ENCODE measurements at places on chromosomes 5 and 9. TPM values are rescaled to one million over a fixed set of nuclear protein-coding genes. Genes with fewer than 3 reads are reported as not detected.

DNA sequence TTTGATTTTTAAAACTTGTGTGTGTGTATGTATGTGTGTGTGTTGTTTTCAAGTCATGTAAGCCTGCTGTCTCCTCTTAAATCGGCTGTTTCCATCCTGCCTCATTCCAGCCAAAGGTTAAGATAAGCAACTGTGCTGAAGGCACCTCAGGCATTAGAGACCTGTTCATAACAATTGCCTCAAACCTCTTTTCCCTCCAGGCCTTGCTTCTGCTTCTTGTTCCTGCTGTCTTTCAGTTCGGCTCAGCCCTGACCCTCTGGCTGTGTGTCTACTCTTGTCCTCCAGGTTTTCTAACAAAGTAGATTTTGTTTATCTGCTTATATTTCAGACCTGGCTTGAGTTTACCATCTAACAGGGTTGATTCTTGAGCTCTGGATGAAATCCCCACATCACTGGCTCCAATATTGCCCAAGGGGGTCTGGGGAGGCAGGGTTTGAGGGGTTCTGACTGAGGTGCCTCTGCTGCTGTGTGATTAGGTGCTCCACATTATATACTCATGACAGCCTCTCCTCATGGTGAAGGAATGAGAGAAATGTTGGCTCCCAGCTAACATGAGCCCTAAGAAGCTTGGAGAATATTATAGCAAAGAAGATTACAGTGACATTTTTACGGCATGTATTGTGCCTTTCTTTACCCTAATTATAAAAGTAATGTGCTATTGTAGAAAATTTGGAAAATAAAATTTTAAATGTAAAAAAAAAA, 229.7 kb upstream of the PIK3R1 start:
- no peak for DNase-seq

Gene RALGPS1
- 8.8 TPM for total RNA-seq

GRCh38 chr9:95104980-95105379, 212.5 kb downstream of the FANCC start:
- DNase-seq = no peak

Gene TLX3
- 0.58 TPM for total RNA-seq

Gene TXNDC8
- not detected for total RNA-seq

GRCh38 chr9:99211746-99212145, 10.0 kb downstream of the ALG2 start:
- no peak for DNase-seq

DNA sequence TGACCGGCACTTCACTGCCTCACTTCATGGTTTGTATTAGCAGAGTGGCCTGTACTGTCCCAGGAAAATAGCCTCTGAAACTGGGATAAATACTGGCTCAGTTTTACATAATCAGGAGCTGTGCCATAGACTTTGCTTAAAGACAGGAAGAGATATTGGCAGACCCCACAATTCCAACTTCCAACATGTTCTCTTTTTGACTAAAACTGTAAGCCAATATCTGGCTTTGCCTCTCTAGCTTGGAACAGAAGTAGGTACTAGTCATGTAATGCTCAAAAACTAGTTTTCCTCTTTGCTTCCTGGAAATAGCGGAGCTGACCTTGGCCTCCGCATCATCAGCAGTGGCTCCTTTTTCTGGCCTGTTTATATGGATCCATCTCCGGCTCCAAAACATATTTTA, 276.9 kb downstream of the CDH9 start:
- DNase-seq = no peak

DNA sequence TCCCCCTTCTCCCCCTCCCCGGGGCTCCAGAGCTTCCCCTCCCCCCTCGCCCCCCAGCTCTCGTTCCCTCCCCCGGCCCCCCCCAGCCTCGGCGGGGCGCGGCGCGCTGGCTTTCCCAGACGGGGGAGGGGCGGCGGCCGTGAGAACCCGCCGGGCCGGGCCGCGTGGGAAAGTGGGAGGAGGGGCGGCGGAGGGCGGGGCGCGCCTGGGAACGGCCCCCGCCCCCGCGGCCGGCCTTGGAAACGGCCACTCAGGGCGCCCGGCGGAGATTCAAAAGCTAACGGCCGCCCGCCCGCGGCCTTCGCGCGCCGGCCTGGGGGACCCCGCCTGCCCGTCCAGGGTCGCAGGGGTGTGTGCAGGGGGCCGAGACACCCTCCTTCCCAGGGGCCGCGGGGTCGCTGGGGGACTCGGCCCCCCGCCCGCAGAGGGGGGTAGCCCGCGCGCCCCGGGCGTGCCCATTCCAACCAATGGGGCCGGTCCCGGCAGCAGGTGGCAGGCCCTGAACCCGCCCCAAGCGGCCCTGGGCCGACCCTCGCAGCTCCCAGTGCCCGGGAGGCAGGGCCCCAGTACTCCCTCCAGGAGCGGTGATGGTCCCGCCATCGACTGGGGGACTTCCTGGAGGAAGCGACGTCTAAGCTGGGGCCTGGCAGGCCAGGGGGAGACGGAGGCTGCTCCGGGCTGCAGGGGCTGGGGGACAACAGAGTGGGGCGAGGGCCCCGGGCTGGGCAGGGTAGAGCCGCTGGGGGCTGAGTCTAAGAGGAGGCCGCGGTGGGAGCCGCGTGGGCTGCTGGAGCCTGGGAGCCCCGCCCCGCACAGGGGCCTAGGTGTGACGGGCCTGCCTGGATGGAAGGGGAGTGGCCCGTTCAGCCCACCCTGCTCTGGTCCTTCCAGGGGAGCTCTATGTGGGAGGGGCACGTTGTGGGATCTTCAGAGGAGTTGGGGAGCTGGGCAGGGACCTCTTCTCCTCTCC, 14.2 kb upstream of the NRARP start:
- no peak for DNase-seq

Gene IFNA13
- not detected for total RNA-seq

DNA sequence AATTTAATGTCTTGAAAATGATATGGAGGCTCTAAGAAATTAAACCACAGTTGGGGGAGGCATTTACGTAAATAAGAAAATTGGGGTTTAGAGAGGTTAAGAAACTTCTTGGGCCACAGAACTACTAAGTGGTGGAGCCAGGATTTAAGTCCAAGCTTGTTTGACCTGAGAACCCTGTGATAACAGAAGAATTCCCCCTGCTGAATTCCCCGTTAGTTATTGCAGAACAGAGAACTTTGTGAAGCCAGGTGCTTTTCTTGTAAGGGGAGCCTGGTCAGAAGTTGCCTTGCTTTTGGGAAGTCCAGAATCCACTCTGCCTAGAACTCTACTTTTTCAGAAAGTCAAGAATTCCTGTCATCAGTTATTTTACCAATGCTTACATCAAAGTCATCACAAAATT, 309.3 kb upstream of the SEMA6A start:
- DNase-seq = no peak

Gene TIMD4
- not detected for total RNA-seq

Data from kidney epithelial cell (primary cell).